DMS53 (cell line): ENCODE measurements at places on chromosomes 16 and 17.

GRCh38 chr17:68853036-68853435, 102.2 kb downstream of the ABCA8 start:
- no peak for DNase-seq

DNA sequence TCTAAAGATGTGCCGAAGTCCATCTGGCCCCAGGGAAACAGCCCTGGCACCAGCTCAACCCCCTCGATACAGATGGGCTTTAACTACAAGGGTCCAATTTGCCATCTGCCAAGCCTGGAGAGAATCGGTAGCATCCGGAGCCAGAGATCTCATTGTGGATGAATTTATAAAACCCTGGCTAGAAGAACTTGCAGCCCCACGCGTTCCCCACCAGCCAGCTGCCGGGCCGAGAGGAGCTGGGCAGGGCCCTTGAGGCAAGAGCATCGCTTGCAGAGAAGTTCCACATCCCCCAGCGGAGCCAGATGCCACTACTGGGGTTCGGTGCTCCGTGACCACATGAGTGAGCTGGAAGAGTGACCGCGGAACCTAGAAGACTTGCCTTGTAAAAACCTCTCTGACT, 65.3 kb upstream of the NOL11 start:
- DNase-seq: no peak

GRCh38 chr16:66798161-66798560, 3.2 kb downstream of the TERB1 start:
- DNase-seq: no peak

- no peak for DNase-seq
Measured at GRCh38 chr16:1163567-1164055, 10.7 kb downstream of the CACNA1H start.

GRCh38 chr17:11406716-11407115, 165.7 kb downstream of the SHISA6 start:
- no peak for DNase-seq

- peak; percentile 90 for DNase-seq
Measured at GRCh38 chr17:752002-752619, at the start of gene GEMIN4. Gene GEMIN4, minus strand, starts transcription at chr17:752264. Its CDS starts 122 bp downstream, at chr17:752142.

- no peak for DNase-seq
Measured at GRCh38 chr17:78265121-78265520, 33.7 kb downstream of the TMEM235 start.

DNA sequence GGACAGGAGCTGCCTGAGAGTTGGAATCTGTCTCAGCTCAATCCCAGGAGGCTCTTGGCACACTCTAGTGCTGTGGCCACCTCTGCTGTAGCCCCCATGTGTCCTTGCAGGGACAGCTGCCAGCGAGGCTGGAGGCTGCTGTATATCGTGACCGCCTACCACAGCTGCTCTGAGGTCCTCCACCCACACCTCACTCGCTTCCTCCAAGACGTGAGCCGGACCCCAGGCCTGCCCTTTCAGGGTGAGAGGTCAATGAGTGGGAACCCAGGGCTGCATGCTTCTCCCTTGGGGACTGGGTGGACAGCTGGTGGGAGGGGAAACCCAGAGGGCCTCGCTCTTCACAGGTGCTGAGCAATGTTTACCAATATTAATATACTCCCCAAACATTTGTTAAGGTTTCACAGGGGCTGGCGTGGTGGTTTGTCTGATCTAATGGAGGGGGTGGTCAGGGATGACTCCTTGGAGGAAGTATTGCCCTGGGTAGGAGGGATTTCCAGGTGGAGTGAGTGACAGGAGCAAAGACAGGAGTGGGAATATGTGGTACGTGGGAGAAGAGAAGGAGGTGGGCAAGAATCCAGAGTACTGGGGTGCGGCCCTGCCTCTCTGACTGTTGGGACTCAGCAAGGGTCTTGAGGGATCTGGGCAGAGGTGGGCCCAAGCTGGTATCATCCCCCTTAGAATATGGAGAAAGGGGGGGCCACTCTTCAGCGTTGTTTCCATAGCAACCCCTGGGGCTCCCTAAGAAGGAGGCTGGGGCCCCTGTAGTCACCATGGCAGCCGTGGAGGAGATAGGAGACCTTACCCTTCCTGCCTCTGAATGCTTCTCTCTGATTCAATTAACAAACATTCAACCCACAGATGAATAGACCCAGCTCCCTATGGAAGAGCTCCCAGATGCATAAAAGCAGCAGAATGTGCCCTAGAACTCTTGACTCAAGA, 22.2 kb upstream of the ALKBH5 start:
- DNase-seq: no peak

- no peak for DNase-seq
Measured at GRCh38 chr17:75087182-75087557, 584 bp upstream of the SLC16A5 start.

DNA sequence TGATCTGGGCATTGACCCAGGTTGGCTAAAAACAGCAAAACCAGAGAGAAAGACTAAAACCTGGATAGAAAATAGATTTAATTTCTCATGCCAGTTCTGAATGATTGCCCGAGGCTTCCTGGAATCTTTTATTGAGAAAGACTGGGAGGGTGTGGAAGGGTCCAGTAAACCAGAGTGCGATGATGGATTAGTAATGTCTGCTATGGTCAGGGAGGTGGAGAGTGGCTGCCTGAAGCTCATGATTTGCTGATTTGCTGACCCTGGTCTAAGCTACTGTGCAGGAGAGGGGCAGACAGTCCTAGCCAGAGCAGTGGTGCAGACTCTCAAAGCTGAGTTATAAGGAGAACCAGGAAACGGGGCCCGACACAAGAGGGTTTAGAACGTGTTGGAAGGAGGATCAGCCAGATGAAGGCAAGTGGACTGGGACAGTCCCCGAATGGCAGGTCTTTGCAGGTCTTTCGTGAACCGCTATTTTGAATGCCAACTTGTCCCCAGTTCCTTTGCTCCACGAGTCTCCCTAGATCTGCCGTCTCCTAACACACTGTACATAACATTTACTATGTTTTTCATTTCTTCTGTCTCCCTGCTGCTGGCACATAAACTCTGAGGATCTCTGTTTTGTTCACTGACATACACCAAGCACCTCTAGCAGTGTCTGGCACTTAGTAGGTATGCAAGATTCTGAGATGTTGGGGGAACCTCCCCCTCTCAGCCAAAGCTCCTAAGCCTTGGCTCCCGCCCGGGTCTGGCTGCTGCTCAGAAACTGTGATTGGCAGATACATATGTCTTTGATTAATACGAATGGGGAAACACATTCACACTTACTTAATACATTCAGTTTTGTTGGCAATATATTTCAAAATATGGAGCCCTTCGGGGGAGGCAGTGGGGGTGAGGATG, 237.3 kb upstream of the TNRC6C start:
- DNase-seq: no peak

DNA sequence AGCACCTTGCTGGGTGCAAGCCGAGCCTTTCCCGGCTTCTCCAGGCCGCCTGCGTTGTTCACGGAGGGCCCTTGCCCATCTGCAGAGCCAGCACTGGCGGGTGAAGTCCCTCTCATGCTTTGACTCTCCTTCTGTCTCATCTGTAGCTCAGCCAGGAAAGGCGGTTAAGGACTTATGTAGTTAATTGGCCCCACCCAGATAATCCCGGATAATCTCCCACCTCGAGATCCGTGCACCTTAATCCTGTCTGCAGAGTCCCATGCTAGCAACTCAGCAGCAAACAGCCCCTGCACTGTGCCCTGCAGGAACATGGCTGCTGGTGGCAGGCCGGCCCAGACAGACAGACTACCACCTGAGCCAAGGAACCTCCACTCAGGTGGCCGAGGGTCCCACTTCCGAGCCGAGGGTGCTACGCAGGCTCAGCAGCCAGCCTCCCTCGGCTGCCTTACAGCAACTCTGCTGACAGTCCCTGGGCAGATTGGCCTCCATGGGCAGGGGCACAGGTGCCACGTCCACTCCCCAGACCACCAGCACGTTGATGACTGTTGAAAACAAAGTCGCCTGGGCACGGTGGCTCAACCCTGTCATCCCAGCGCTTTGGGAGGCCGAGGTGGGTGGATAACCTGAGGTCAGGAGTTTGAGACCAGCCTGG, 16.9 kb downstream of the RAB40C start:
- DNase-seq: no peak

GRCh38 chr16:70659546-70659945, 13.2 kb downstream of the IL34 start:
- no peak for DNase-seq

GRCh38 chr17:5122586-5123342, 6.9 kb downstream of the USP6 start:
- peak; percentile 71 for DNase-seq

DNA sequence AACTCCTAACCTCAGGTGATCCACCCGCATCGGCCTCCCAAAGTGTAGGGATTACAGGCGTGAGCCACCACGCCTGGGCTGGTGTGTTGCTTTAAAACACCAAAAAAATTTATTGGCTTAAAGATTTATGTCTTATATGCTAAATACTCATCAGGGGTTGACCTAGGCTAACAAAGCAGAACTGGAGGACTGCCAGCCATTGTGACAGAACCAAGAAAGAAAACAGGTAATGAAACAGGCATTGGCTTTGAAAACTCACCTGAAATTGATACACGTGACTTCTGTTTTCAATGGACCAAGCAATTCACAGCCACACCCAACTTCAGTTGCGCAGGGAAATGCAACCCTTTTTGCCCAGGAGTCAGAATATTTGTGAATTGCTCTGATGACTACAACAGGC, 4.9 kb upstream of the PHAF1 start:
- peak; percentile 8 for DNase-seq

DNA sequence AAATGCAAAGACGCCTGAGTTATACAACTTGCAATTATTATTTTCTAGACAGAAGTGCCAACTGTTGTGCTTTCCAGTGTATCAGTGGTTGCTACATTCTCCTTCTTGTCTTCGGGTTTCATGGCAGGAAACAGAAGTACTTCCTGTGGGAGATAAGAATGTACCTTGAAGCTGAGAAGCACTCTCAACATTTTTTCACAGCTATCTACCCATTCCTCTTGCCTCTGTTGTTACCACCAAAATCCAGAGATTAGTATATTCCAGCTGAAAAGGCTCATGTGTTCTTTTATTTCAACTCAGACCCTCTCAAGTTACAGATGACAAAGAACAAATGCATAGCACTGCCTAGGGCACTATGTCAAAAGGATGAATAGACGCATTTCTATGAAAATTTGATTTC, 4.8 kb upstream of the ADAT1 start:
- DNase-seq: no peak

- peak; percentile 39 for DNase-seq
Measured at GRCh38 chr17:79836972-79837887, 2.0 kb downstream of the CBX4 start.

GRCh38 chr17:73384926-73385325, 73.1 kb upstream of the CDC42EP4 start:
- DNase-seq: no peak

- no peak for DNase-seq
Measured at GRCh38 chr16:69376393-69377059, 9.3 kb downstream of the TERF2 start.

GRCh38 chr17:27612160-27612770, 18.7 kb upstream of the LGALS9 start:
- no peak for DNase-seq

GRCh38 chr17:45867702-45868101, 23.0 kb downstream of the SPPL2C start:
- no peak for DNase-seq

GRCh38 chr17:55527540-55528118, 16.4 kb upstream of the SMIM36 start:
- peak; percentile 71 for DNase-seq

GRCh38 chr16:72122308-72122707, 28.7 kb downstream of the DHX38 start:
- no peak for DNase-seq

DNA sequence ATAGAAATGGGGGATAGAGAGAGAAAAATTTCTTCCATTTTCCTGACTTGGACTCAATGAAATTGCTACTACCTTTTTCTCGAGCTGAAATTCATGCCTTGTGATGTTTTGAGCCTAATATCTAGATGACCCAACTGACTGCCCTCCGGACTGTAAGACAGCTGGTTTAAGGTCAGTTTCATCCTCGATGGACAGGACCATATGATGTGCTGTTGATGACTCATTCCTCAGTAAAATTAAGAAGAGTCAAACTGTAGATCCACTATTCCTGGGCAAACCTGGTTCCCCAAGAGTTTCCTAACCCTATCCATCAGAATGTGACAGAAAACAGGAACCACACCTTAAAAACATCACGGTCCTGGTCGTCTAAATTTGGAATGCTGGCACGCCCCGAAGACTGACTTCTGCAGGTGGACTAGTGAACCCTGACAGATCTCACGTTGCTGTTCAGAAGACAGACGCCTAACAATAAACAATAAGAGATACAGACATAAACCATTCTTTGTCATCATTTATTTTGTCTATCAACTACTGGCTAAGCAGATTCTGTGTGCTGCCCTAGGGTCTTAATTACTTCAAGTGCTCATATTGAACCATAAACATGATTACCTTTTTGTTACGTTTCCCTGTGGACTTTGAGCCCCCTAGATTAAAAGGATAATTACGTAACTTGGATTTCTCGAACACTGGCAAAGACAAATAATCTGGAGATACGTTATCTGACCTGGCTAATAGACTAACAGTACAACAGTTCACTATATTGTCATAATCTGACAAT, 45.1 kb upstream of the NOS2 start:
- no peak for DNase-seq

DNA sequence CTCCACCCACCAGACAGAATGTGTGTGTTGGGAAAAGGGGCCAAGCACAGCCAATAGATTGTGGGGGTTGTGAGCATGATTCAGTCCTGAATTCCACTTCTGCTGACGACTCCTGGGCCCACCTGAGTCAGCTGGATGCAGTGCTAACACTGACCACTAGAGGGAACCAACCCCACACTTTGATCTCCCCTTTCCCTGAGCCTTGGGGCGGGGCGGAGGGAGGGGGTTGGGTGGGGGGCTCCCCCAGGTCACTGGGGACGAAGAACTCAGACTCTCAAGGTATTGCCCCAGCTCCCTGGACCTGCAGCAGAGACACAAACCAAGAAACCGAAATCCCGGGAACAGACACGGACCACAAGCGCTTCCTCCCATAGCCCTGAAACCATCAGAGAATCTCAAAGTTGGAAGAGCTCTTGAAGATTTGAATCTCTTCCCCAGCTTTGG, 621 bp upstream of the CSHL1 start:
- DNase-seq: peak; percentile 28

DNA sequence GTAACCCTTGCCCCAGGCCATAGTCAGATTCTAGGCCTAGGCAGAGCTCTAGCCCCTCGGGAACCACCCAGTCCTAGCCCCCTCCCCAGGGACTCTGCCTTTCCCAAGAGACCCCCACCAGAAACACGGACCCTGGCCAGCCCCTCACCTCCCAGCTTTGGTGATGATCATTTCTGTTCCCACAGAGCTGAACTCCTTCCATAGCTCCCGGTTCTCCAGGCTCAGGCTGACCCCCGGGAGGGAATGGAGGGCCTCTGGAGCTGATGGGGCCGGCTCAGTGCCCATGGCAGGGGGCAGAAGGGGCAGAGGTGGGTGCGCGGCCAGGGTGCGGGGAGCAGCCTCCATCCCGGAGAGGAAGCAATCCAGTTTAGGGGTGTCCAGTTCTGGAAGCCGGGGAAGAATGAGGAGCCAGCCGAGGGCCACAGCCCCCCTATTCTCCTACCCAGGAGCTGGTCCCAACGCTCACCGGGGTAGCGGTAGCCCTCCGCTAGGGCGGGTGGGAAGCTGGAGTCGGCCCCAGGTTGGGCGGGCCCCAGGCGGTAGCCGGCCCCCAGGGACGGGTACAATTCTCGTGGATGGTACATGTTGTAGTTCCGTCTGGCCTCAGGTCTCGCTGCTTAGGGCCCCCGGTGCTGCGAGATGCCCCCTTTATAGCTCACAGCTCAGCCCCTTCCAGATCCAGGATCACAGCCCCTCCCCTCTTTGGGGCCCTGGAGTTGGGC, 953 bp downstream of the TBX6 start:
- DNase-seq: no peak
